ENCODE measurements at places on chromosomes 1 and 21. TPM values are rescaled to one million over a fixed set of nuclear protein-coding genes. Genes with fewer than 3 reads are reported as not detected.

DNA sequence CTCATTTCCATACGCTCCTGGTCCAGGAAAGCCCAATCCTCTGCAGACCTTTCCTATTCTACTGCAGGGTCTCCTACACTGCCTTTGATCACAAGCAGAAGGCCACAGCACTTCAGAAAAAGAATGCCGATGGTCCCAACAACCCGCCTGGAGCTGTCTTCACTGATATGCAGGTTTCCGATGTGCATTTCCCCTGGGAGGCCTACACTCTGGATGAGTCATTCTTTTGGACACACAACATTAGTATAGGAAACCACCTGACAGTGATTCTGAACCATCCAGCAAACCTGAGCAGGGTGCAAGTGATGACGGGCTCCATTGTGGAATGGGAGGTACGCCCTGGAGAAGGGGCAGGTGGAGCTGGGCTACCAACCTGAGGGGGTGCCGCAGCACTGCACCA is 15.0 kb downstream of the PCAT6 start:
- no peak for DNase-seq

GRCh38 chr1:11414926-11415538 is 63.9 kb upstream of the DISP3 start:
- no peak for DNase-seq

DNA sequence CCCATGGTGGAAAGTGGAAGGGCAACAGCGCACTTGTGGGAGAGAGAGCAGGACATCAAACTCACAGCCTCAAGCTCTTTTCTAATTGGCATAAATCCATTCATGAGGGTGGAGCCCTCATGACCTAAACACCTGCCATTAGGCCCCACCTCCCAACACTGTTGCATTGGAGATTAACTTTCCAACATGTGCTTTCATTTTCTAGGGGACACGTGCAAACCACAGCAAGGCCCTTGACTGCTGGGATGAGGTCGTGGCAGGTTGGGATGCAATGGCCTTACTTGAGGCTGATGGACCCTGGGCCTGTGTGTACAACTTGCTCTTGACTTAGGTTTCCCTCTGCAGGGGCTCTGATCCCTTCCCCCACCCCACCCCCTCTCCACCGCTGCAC is 35.9 kb upstream of the NEK2 start:
- DNase-seq, result no peak

GRCh38 chr1:68904477-68904876 is 407.6 kb upstream of the DEPDC1 start:
- no peak for DNase-seq

GRCh38 chr1:34858901-34859445 is 576 bp downstream of the SMIM12 start:
- DNase-seq, result no peak

- no peak for DNase-seq
Observed at GRCh38 chr1:212775241-212775640, 16.3 kb downstream of the NSL1 start.

- DNase-seq, result no peak
Observed at GRCh38 chr1:29783508-29784275, 547.4 kb downstream of the PTPRU start.

GRCh38 chr1:23249787-23250454 is 32.6 kb upstream of the HTR1D start:
- DNase-seq, result no peak

DNA sequence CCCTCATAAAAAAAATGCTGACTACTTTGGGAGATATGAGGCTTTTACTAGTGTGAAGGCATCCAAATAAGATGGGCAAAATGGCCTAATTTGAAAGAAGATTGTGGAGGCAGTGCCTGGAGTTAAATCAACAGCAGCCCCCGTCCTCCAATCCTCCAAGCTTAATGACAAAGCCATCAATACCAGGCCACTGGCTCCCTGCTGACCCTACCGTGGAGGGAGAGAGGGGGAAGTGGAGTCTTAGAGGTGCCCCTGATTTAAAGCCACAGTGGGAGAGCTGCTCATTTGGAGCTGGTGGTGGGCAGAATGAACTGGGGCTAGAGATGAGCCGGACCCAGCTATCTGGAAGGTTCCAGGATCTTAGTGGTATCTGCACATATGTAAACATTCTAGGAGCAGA is 24.3 kb upstream of the KNCN start:
- DNase-seq, result no peak

DISP3 gene
- total RNA-seq, result 0.60 TPM

LAD1 gene
- not detected for total RNA-seq

MED8 gene
- total RNA-seq, result 35.3 TPM

RHD gene
- not detected for total RNA-seq

OR2L2 gene
- 0.19 TPM for total RNA-seq

PTAFR gene
- 0.99 TPM for total RNA-seq

Data from activated naive CD8-positive, alpha-beta T cell treated with anti-CD3 and anti-CD28 coated beads, Interleukin-2, amount 10 ng/mL, durations not matched to agents 7 days and 5 days (primary cell).